Caco-2 (cell line): ENCODE measurements at places on chromosomes 11 and 22. TPM values are rescaled to one million over a fixed set of nuclear protein-coding genes. Genes with fewer than 3 reads are reported as not detected.
A peak's percentile ranks its signal among the peaks of the same experiment; 100 is the strongest.

Gene PRAME
- total RNA-seq, result not detected in 2 replicates

Gene CREB3L1
- 24.9 and 29.5 TPM in 2 replicates for total RNA-seq

Gene CSF2RB
- not detected in 2 replicates for total RNA-seq

Gene CHRNA10
- 3.6 and 3.9 TPM in 2 replicates for total RNA-seq

Gene FIBIN
- total RNA-seq, result 0.16 TPM in 1 of 2 replicates, not detected in the other

Gene NEFH
- total RNA-seq, result not detected in 2 replicates

DNA sequence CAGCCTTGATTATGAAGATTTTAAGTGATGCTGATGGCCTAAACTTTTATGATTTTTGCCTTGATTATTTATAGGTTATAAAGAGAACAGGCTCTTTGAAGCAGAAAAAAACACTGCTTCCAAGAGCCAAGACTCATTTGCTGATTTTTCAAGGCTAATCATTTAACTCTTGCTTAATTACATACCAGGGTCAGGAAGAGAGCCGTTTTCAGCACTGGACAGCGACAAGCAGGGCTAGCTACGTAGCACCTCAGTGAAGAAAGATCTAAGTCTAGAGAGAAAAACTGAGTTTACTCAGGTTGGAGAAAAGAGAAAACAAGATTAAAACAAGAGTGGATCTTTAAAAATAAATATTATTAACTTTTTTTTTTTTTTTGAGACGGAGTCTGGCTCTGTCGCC is 615.4 kb upstream of the B3GAT1 start:
- DNase-seq, result peak; percentile 81

DNA sequence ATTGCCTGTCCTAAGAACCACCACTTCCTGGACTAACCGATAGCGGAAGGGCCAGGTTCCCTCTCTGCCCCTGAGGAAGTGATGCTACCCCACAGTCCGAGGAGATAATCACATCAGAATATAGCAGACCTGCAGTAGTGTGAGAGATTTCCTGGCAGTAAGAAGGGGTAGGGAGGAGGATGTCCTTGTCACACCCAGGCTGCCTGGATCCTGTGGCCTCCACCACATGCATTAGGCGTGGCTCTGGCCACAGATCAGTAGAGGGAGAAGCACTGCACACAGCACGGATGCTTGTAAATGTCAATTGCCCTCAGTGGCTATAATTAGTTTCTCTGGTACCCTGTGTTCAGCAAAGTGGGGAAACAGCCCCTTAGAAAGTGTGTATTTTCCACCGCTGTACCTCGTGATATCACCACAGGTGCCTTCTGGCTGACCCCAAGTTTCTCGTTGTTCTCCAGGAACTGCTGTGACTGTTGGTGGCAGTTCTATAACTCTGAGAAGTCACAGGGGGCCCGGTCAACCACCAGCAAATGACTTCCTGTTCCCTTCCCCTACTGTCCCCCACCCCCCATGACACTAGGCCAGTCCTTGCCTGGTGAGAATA is 61.8 kb downstream of the UBASH3B start:
- no peak for DNase-seq

GRCh38 chr22:18110954-18111758 is 547 bp downstream of the TUBA8 start:
- no peak for DNase-seq

GRCh38 chr11:70202920-70203750 is at the start of gene FADD:
Gene FADD, plus strand, starts transcription at chr11:70203296. Its CDS starts 164 bp downstream, at chr11:70203460.
- DNase-seq, result peak; percentile 98

DNA sequence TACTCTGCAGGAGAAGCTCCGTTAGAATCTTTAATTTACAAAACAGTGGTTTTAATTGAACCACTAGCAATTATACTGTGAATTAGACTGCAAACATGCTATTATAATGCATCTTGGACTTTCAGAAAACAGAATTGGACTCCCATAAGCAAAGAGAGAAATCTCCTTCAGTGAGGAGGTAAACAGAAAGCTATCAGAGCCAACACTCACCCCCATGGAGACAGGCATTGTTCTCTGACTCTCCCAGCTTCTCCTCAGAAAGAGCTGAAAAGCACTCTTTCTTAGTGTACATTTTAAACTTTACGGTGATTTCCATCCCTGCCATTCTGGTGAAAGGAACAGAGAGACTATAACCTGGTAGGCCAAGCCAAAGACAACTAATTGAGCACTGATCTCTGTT is 176.9 kb downstream of the GRIA4 start:
- DNase-seq, result no peak

- DNase-seq, result no peak
These were observed 28.3 kb upstream of the APOA1 start for GRCh38 chr11:116865696-116866095.

DNA sequence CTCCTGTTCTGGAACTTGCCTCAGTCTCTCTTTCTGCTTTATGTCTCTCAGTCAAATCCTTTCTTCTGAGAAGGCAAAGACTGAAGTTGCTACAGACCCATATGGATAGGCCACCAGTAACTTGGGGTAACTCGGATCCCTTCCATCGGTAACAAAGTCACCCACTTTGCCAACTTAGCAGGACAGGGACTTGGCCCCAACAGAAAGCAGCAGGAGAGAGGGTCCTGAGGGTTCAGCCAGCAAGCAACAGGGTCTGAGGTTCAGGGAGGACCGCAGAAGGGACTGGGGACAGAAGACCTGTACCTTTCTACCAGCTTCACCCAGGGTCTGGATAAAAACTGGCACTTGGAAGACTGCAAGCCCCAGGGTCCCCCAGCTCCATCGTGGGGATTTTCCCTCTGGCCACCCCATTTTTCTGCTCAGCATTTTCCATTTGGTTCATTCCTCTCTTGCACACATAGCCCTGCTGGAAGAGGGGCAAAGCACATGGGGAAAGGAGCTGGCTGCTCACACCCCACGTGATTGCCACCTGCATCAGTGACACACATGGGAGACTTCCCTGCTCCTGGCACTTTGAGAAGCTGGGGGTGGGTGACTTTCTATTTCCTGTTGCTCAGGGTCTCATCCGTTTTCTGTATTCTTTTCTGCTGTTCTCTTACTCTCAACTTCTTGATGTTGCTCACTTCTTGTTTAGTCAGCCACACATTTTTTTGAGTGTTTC is 34.6 kb upstream of the GNAZ start:
- no peak for DNase-seq

DNA sequence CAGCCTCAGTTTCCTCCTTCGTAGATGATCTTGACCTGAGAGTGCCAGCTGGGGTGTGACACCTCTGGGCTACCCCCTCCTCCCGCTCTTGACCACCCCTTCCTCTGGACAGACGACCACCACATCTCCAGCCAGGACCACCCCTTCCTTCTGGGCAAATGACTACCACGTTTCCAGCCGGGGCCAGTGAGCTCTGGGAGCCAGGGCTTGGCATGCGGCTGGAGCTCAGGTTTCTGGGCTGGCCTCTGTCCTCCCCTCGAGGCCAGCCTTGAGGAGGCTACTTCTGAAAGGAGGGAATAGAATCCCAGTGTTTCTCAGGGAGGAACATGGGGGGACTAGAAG is 120.9 kb downstream of the KCNQ1OT1 start:
- DNase-seq, result peak; percentile 27

DNA sequence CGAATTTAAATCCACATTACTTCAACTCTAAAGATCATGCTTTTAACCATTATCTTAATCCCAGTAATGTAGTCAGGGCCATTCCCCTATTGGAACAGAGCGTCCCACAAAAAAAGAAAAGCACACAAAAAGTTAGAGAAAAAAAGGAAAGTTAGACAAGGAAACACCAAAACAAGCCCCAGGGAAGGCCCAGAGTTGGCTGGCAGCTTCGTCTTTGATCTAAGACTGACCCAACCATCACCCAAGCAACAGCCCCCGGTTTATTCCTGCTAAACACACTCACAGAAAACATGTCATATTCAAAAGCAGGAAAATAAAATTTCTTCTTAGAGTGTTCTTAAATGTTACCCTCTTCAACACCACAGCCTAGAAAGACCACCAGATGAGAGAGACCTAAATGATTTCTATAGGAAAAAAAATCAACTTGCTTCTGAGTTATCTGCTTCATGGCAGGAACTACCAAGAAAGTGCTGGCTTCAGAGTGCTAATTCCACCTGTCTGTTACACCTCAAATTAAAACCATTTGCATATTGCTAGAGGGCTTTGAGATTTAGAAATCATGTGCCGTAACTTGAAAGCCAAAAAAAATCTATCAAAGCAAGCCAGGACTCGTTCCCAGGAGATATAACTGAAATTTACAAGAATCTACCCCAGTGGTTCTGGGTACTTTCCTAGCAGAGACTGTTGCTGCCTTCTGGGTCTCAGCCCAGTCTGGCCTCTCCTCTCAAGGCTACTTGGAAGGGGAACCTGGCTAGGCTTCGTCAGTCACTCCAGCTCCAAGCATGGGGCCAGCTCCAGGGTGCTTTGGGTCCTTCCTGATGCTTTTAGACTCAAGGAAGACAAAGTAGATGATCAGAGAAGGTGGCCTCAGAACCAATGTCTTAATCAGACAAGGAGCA is 31.2 kb downstream of the POU2AF3 start:
- no peak for DNase-seq
